Spinal cord (tissue), 10 donors: ENCODE measurements at places on chromosomes 12 and 14.

GRCh38 chr14:70422538-70422937, 5.6 kb upstream of the SYNJ2BP start:
- DNase-seq, result no peak

- no peak for DNase-seq
Observed at GRCh38 chr12:115749071-115749841, 528.2 kb downstream of the MED13L start.

DNA sequence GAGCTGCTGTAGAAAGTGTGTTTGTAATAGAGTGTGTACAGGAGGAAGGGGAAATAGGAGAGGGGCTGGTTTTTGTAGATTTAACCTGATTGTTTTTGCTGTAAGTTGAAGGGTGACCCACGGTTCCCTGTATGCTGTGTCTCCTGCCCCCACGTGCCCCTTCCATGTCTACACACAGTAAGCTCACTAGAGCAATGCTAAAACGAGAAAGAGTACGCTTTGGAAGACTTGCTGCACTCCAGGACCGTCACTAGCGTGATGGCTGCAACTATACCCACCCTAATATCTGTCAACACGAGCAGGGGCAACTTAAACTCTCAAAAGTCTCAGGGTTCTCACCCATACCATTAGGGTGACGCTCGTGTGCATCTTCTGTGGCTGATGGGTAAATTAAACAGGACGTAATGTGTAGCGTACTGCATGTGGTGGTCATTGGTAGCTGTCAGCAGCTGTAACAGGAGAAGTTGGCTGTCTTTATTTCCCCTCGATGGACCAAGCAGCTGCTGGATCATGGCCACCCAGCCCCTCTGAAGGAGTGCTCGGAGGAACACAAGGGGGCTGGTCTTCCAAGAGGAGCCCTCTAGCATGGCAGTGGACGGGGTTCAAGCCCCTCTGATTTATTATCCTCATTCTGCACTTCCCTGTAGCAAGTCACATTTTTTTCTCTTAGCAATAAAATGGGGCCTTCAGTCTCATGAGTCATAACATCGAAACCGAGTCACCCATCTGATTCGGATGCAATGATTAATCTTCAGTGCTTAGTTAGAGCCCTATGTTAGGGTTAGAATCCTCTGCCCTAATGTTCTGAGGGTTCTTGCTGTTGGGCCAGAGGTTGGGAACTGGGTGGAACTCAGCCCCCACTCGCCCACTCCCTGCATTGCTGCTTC, 14.0 kb downstream of the CCND2 start:
- DNase-seq, result no peak

- DNase-seq, result no peak
Observed at GRCh38 chr12:2973566-2973965, 14.4 kb downstream of the TEAD4 start.

GRCh38 chr12:40178701-40179100, 46.1 kb upstream of the LRRK2 start:
- no peak for DNase-seq

GRCh38 chr12:65821336-65821735, 2.9 kb upstream of the HMGA2 start:
- DNase-seq, result no peak
